ENCODE measurements at places on chromosomes 1 and 21.

DNA sequence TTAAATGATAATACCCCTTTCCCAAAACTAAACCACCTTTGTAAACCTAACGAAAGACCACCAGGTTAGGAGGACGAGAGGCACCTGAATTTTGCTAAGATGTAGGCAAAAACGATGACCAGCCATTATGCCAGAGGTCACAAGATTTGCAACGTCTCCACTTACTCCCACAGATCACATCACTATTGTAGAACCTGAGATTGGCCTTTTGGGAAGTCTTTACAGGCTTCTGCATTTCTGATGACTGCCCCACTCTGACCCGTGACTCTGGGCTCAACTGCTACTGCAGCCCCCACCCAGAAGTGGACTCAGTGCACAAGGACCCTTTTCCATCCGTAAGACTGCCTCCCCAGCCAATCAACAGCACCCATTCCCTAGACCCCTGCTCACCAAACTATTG, 36.4 kb upstream of the COL6A2 start:
- DNase-seq: no peak

- DNase-seq: no peak
These were observed 15.8 kb upstream of the COL6A2 start for GRCh38 chr21:46081862-46082712.

DNA sequence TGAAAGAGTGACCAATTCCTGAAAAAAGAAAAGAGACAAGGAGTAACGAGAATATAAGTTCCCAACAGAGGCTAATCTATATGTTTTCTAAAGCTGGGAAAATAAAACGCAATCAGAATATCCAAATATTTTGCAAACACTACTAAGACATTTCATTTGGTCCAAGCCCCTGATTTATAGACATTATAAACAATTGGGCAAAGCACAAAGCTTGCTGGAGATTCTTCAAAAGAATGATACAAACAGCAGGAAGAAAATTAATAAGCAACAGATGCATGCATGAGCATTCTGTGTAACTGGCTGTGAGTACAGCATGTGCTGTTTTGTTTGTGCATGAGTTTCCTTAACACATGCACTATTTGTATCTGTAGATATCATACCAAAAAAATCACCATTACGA, 552.9 kb downstream of the LTN1 start:
- no peak for DNase-seq

DNA sequence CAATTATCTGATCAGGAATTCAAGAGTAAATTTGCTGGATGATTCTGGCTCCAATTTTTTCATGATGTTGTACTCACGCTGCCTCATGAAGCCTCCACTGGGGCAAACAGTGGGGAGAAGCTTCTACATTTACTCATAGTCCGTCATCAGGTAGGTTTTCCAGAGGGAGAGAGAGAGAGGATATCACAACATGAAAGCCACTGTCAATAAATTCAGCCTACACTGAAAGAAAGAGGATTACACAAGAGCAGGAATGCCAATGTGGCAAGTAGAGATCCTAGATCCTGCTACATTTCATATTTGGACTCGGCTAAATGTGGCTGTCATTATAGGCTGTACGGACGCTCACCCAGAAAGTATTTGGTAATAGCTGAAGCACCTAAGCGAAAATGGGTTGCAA, 819.9 kb downstream of the BRINP3 start:
- no peak for DNase-seq

DNA sequence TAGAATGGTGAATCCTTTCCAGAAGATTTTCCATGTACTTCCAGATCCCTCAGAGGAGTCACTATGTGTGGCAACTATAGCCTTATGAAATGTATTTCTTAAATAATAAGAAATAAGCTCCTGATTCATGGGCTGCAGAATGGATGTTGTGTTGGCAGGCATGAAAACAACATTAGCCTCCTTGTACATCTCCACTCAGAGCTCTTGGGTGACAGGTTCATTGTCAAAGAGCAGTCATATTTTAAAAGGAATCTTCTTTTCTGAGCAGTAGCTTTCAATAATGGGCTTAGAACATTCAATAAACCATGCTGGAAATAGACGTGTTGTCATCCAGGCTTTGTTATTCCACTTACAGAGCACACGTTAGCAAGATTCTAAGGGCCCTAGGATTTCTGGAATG, 96.6 kb downstream of the CDC7 start:
- no peak for DNase-seq

- DNase-seq: no peak
These were observed 67.6 kb upstream of the ABCG1 start for GRCh38 chr21:42151148-42151947.

GRCh38 chr21:42760361-42760950, 107.0 kb downstream of the PDE9A start:
- DNase-seq: no peak

DNA sequence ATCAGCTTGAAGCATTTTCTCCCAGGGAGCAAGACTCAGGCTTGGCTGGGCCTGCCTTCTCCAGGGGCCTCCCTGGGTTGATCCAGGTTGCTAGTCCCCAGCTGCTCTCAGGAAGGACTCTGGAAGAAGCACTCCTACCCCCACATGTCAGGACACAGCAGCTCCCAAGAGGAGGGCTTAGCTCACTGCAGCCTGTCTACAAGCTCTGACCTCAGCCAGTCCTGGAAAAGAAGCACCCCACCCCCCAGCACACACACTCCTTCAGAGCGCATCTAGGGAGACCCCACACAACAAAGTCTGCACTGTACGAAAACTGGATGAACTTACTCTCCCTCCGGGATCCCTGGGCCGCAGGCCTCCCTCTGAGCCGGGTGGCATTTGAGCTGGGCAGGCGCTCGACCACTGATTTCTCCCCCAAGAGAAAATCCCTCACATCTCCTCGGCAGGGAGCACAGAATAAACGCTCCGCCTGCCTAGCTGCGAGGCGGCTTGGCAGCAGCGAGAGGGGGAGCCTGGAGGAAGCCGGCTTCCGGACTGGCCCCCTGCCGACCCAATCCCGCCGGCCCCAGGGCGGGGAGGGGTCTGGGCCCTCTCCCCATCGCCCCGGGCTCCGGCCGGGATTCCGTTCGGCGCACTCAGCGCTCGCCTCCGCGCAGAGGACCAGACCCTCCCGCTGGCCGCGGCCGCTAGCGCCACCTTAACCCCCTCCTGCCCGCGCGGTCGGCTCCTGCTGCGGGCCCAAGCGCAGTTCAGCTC, at the start of gene KCNA2:
TSS of gene KCNA2 (minus strand) at position 458 of the 756 bp plus-strand sequence. CDS start 1,576 bp downstream, outside the sequence.
- no peak for DNase-seq

- DNase-seq: no peak
These were observed 86.1 kb downstream of the BACH1 start for GRCh38 chr21:29384683-29385359.

- DNase-seq: no peak
These were observed 44.2 kb upstream of the ARHGAP29 start for GRCh38 chr1:94281361-94282142.

DNA sequence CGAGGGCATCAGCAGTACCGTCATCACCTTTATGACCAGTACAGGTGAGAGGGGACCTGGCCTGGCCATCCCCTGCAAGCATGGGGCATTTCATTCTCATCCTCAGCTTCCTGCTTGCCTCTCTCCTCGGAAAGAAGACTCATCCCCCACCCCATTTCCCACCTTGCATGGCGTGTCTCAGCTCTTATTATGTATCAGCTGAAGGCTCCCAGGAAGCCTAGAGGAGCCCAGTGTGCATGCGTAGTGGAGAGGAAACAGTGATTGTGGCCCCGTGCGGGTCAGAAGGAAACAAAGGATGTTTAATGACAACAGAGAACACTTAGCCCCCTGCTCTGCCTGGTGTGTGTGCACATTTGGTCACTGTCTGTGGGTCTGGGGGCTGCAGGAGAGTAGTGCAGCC, 40.3 kb upstream of the CNTN2 start:
- no peak for DNase-seq

DNA sequence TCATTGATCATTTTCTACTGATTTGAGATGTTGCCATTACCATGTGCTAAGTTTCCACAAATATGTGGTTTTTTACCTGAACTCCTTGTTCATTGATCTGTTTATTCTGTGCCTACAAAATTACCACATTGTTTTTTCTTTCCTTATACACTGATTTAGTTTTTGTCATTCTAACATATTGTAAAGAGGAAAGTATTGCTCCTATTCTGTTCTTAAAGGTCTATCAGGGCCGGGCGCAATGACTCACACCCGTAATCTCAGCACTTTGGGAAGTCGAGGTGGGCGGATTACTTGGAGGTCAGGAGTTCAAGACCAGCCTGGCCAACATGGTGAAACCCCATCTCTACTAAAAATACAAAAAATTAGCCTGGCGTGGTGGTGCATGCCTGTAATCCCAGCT, 75.1 kb downstream of the CAMTA1 start:
- DNase-seq: no peak

DNA sequence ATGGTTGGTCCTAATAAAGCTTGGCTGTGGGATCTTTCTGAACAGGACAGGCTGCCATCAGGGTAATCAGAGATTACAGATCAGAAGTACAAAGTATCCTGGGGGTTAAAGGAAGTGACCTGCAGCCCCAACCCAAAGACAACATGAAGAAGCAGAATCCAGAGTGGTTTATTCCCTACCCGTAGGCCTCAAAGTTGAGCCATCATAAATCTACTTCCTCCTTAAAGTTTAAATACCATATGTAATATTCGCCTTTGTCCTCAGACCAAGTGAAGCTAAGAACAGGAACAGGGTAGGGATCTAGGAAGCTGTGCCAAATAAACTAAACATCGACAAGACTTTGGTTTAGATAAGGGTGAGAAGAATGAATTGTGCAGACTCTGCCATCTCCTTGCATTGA, 15.9 kb upstream of the DHX9 start:
- DNase-seq: no peak

DNA sequence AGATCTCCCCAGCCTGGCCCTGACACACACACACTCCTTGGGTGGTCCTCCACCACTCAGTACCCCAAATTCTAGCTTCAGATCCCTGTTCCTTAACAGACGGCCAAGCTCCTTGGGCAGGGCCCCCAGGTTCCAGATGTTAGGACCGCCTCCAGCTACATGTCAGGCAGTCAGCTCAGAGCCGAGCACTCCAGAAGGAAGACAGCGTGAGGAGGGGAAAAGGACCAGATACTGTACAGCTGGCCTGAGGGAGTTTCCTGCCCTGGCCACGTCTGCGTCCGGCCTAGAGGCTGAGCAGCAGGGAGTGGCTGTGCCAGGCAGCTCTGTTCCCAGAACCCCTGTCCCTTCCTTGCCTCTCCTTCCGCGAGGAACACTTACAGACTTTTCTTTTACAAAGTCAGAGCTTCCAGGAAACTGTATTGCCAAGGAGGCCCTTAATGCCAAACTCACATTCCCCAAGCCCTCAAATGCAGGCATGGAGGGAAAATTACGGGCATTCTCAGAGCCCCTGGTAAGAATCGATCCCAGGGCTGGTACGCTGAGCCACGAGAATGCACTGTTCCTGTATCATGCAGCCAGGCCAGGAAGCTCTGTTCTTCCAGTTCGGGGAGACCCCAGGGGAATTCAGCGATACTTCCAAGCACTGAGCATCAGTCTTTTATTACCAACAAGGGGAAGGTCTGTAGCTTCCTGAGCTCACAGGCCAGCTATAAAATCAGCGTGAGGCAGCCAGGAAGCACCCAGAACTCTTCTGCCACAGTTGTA, 45.2 kb upstream of the CNTN2 start:
- no peak for DNase-seq

- DNase-seq: no peak
These were observed 46.0 kb downstream of the PTPRU start for GRCh38 chr1:29282135-29282923.

DNA sequence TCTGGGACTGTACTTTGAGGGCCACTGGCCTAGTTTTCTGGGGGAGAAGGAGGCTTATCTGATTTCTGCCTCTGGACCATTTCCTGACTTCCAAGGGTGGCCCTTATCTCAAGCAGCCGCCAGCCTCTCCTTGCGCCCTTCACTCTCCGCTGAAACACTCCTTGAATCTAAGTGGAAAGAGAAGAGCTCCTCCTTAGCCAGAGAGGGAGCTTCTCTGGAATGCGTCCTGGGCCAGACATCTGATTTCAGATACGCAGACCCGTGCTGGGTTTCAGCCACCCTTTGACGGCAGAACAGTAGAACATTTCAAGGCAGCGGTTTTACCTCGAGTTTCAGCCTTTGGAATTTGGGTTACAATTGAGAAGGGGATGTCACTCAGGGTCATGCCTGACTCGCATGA, 308.0 kb downstream of the CAMTA1 start:
- no peak for DNase-seq

GRCh38 chr21:37356706-37357105, 9.9 kb upstream of the DYRK1A start:
- no peak for DNase-seq

- DNase-seq: no peak
These were observed 126.7 kb downstream of the EIF4G3 start for GRCh38 chr1:21050031-21050430.

DNA sequence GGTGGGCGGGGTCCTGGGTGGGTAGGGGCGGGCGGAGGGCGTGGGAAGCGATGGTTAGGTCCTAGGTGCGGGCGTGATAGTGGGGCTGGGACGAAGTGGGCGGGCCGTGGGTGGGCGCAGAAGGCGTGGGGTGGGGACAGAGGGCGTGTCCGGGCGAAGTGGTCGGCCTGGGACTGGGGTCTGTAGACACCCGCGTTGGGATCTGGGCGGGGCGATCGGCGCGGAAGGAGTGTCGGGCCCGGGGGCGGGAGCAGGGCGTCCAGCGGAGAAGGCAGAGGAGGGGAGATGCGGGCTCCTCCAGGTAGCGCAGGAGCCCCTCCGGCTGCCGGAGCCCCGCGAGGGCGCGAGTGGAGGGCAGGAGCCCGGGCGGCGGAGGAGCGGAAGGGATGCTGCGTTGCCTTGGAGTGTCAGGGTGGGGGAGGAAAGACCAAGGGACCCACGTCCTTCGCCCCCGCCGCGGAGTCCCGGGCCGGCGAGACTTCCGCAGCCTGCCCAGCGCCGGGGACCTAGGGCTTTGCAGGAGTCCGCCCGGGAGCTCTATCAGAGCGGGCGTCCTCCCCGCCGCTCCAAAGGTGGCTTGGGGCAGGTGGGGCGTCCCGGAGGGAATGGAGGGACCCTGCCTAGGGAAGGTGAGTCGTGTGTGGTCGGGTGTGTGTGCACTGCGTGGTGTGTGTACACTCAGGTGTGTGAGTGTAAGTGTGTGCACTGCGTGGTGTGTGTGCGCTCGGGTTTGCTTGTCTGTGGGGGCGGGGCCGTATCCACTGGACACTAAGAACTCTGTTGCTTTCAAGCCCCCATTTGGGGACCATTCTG, 27.0 kb upstream of the PRSS38 start:
- no peak for DNase-seq

DNA sequence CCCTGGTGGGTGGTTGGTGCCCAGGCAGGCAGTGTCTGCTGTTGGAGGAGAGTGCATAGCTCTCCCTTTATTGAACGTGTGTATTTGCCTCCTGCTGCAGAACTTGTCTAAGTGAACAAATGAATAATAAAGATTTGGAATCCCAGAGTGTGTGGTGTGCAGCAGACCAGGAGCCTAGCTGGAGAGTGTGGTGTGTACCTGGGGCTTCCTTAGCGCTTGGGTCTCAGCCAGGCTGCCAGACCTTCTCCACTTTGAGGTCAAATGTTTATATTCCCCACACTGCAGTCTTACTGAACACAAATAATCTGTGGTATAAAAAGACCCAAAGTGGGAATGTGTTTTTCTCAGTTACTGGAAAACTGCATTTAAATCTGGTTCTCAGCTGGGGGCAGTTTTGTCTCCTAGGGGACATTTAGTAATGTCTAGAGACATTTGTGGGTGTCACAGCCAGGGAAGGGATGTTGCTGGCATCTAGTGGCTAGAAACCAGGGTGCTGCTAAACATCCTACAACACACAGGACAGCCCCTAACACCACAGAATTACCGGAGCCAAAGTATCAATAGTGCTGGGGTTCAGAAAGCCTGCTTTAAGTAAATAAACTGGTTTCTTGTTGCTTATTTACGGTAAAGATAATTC, 23.6 kb downstream of the SLC37A1 start:
- DNase-seq: no peak

- no peak for DNase-seq
These were observed 18.3 kb downstream of the KIRREL1 start for GRCh38 chr1:158011714-158012113.

- DNase-seq: no peak
These were observed 4.2 kb upstream of the GNL2 start for GRCh38 chr1:37599940-37600339.
